ENCODE measurements at places on chromosomes 1 and 21.

DNA sequence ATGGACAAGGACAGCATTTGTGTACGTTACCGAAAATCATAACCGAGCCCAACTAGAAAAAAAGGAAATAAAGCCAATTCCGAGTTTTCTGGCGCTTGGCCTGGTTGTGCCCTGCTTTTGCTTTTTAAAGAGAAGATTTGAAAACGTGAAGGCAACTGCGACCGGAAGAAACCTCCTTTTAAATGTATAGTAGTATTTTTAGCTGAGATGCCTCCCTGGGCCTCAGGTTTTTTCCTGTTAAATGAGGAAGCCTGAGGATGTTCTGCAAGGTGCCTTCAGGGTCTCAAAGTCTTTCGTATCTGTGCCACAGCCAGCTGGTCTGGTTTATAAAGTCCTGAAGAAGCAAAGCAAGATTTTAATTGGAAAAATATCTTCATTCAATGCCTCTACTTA lies 371 bp upstream of the ODF2L start:
- H3K27ac ChIP-seq = peak overlapping the region; percentile 98
- H3K4me1 ChIP-seq = peaks cover 32% of the 10 kb centered on the region
- peaks cover 13% of the 10 kb centered on the region for H3K27me3 ChIP-seq

- no peak overlapping the region for H3K4me3 ChIP-seq
- H3K4me1 ChIP-seq = no peaks in the 10 kb centered on the region
- H3K27ac ChIP-seq = no peak overlapping the region
These were observed 78.8 kb downstream of the GPR161 start for GRCh38 chr1:168057921-168058320.

- peak; percentile 29 for DNase-seq
- H3K36me3 ChIP-seq = no peaks in the 10 kb centered on the region
- no peaks in the 10 kb centered on the region for H3K27me3 ChIP-seq
- H3K4me3 ChIP-seq = no peak overlapping the region
- peaks cover 3% of the 10 kb centered on the region for H3K4me1 ChIP-seq
- no peak overlapping the region for H3K27ac ChIP-seq
These were observed 23.8 kb upstream of the KIAA1614 start for GRCh38 chr1:180888870-180889269.

DNA sequence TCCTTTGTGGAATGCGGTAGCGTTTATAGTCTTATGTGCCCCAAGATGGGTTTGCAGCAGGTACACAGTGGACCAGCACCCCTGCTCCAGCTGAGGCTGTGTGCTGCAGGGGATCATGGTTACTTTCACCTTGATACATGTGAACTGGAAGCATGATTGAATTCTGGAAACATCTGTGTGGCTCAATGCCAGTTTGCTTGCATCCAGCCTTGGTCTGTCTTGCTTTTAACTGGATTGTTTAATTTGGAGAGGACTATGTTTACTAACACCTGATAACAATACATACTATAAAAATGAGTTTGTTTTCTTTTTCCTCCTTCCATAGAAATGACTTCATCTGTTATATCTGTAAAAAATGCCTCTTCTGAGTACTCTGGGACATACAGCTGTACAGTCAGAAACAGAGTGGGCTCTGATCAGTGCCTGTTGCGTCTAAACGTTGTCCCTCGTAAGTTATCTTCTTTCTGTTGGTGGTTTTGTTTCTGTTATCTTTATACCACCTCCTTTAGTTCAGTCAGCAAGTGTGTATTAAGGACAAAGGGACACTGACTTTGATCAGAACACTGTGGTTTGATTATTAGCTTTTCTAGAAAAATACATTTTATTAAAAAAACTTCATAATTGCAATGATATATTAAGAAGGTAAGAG lies 47.7 kb downstream of the CXADR start:
- H3K27me3 ChIP-seq = no peaks in the 10 kb centered on the region
- no peak overlapping the region for H3K27ac ChIP-seq
- DNase-seq = no peak
- H3K36me3 ChIP-seq = no peaks in the 10 kb centered on the region
- H3K4me1 ChIP-seq = no peaks in the 10 kb centered on the region

- no peaks in the 10 kb centered on the region for H3K27me3 ChIP-seq
- H3K27ac ChIP-seq = no peak overlapping the region
- no peak for DNase-seq
- H3K4me1 ChIP-seq = peaks cover 6% of the 10 kb centered on the region
- H3K4me3 ChIP-seq = no peak overlapping the region
These were observed 11.7 kb downstream of the LUZP1 start for GRCh38 chr1:23156940-23157339.

- H3K27ac ChIP-seq = no peak overlapping the region
- no peak for DNase-seq
- no peak overlapping the region for H3K4me3 ChIP-seq
- H3K27me3 ChIP-seq = no peaks in the 10 kb centered on the region
- H3K4me1 ChIP-seq = no peaks in the 10 kb centered on the region
These were observed 15.5 kb upstream of the AHCTF1 start for GRCh38 chr1:246947255-246947654.

GRCh38 chr1:154837672-154838171 lies 32.4 kb downstream of the KCNN3 start:
- no peak overlapping the region for H3K4me3 ChIP-seq
- peaks cover 8% of the 10 kb centered on the region for H3K4me1 ChIP-seq
- peaks cover 8% of the 10 kb centered on the region for H3K27me3 ChIP-seq
- H3K27ac ChIP-seq = no peak overlapping the region

GRCh38 chr1:56897150-56898004 lies 42.8 kb downstream of the C8A start:
- H3K27me3 ChIP-seq = no peaks in the 10 kb centered on the region
- no peaks in the 10 kb centered on the region for H3K4me1 ChIP-seq
- no peak overlapping the region for H3K27ac ChIP-seq
- H3K4me3 ChIP-seq = no peak overlapping the region

DNA sequence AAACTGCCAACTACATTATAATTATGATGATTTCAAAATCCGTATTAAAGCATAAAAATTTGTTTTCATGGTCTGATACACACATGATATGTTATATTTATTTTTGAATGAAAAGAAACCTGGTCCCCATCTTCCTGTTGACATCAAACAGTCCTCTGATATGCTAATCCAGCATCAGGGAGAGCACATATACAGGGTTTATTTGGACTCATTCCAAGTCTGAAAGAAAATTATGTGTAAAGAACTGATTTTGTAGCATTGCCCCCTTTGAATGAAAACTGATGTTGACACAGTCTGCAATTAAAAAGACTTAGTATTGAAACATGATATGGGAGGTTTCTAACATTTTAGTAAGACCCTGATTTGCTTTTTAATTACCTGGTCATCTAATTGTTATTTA lies 119.4 kb downstream of the NEK7 start:
- no peak for DNase-seq
- H3K4me1 ChIP-seq = peaks cover 1% of the 10 kb centered on the region
- no peak overlapping the region for H3K27ac ChIP-seq
- H3K4me3 ChIP-seq = no peak overlapping the region
- H3K36me3 ChIP-seq = peaks cover 6% of the 10 kb centered on the region

- H3K27me3 ChIP-seq = no peaks in the 10 kb centered on the region
- H3K27ac ChIP-seq = no peak overlapping the region
- no peaks in the 10 kb centered on the region for H3K36me3 ChIP-seq
- DNase-seq = peak; percentile 8
- H3K4me3 ChIP-seq = no peak overlapping the region
These were observed 430.1 kb upstream of the USP24 start for GRCh38 chr1:55645270-55645669.

DNA sequence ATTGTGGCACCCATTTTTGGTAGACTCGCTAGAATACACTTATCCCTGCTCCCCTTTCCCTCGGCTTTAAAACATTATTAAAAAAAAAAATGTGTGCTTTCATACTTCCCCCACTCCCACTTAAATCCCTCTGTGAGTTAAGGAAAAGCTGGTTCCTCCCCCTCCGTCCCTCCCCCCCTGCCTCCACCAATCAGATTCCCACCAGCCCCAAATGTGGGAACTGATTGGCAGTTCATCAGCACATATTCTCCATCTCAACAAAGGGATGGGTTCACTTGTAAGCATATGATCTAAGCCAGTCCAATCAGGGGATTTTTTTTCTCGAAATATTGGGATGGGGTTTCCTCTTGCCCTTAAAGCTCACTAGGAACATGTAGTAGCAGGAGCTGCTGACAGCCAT lies 10.8 kb upstream of the FYB2 start:
- H3K27ac ChIP-seq = no peak overlapping the region
- H3K36me3 ChIP-seq = no peaks in the 10 kb centered on the region
- no peaks in the 10 kb centered on the region for H3K4me1 ChIP-seq
- no peak for DNase-seq
- no peak overlapping the region for H3K4me3 ChIP-seq

Data from activated CD4-positive, alpha-beta T cell treated with anti-CD3 and anti-CD28 coated beads, Interleukin-2, amount 10 ng/mL, durations not matched to agents 24 days and 14 days (primary cell).